Foreskin keratinocyte (primary cell): ENCODE measurements at places on chromosomes 5 and 9. TPM values are rescaled to one million over a fixed set of nuclear protein-coding genes. Genes with fewer than 3 reads are reported as not detected.

The FREM1 gene
- total RNA-seq: not detected in 2 replicates

The FYB1 gene
- total RNA-seq: not detected in 2 replicates

The FRMPD1 gene
- 0.03 and 0.04 TPM in 2 replicates for total RNA-seq

- no peak for DNase-seq
Measured at GRCh38 chr5:116272281-116272941, 187.6 kb downstream of the COMMD10 start.

GRCh38 chr9:650362-650761 lies 191.1 kb upstream of the DMRT1 start:
- DNase-seq: no peak

GRCh38 chr5:10902145-10902544 lies 141.1 kb upstream of the DAP start:
- no peak for DNase-seq

DNA sequence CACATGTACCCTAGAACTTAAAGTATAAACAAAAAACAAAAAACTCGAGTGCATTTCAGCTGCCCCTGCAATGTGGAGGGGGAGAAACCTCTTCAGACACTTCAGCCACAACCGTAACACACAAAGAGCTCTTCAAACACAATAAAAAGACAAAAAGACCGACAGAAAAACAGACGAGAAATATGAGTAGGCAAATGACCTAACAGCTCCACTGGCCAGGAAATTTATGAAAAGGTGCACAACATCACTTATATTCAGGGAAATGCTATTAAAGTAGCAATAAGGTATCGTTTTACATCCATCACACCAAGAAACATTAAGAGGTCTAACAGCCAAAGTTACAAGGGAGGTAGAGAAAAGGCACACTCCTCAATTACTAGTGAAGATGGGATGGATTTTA lies 6.2 kb downstream of the ZBED3 start:
- DNase-seq: no peak
